ENCODE measurements at places on chromosomes 6 and 20.

GRCh38 chr6:96853083-96853482 lies 15.8 kb upstream of the GPR63 start:
- no peak for DNase-seq

- no peak for DNase-seq
Observed at GRCh38 chr20:22563062-22563965, 21.1 kb downstream of the FOXA2 start.

GRCh38 chr6:152404936-152405595 lies 232.1 kb downstream of the SYNE1 start:
- no peak for DNase-seq

GRCh38 chr6:113707194-113707593 lies 150.0 kb upstream of the MARCKS start:
- DNase-seq = no peak

DNA sequence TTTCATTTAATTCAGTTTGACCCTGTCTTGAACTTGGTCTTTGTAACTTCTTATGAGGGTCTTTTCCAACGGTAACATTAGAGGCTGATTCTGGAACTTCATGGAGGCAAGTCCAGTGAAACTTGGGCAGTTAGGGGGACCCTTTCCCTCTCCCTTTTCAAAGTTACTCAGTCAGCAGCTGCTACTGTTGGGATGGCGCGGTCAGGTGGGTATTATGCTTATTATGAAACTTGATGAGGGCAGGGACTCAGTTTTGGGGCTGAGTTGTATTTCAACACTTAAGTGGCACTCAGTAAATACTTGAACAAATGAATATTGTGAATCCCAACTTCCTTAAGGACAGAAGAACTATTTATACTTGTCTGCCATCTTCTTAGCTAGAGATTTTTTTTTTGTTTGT lies 20.8 kb downstream of the TOP1 start:
- DNase-seq = no peak

GRCh38 chr6:11535801-11536230 lies 1.7 kb upstream of the TMEM170B start:
- DNase-seq = no peak

- DNase-seq = no peak
Observed at GRCh38 chr6:24974182-24975171, 38.7 kb upstream of the RIPOR2 start.

DNA sequence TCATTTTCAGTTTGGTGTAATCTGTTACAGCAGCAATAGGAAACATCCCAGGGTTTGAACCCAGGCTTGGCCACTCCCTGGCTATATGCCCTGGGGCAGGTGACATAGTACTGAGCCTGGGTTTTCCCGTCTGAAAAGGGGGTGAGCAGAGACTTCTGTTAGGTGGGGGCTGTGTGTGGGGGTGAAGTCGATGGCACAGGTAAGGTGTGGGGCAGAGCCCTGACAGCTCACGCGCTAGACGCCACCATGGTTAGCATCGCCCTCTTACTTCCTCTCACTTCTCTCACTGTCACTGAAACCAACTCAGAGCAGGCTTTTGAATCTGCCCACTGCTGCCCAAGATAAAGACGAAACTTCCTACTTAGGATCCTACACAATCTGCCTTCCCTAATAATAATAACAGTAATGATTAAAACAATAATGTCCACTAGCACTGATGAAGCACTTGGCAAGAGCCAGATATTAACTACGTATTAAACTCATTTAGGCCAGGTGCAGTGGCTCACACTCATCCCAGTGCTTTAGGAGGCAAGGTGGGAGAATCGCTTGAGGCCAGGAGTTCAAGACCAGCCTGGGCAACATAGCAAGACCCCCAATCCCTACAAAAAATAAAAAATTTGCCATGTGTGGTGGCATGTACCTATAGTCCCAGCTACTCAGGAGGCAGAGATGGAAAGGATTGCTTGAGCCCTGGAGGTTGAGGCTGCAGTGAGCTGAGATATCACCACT lies 117.9 kb upstream of the PTPN1 start:
- DNase-seq = no peak

- DNase-seq = no peak
Observed at GRCh38 chr6:108941281-108941680, 93.1 kb downstream of the ARMC2 start.

- DNase-seq = no peak
Observed at GRCh38 chr6:137307163-137307854, 88.1 kb upstream of the IFNGR1 start.

DNA sequence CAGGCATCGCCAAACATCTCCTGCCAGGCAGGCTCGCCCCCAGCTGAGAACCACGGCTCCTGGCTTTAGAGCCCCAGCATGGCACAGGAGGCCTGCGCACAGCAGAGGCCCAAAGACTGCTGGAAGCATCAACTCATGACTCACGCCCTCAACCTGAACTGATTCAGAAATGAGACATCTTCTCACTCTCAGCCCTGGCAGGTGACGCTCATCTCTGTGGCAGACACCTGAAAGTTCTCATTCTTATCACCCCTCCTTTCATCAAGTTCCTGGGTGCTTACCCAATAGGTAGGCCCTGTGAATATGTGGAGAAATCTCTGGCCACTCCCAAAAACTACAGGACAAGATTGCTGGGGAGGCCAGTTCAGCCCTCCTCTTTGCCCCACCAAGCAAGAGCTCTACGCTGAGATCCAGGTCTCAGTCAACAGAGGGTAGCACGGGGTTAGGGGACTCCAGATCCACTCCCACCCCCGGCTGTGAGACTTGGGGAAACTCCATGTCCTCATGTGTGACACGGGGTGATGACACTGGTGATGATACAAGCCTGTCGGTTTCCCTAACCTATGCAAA lies 11.3 kb downstream of the NFATC2 start:
- DNase-seq = peak; percentile 72

DNA sequence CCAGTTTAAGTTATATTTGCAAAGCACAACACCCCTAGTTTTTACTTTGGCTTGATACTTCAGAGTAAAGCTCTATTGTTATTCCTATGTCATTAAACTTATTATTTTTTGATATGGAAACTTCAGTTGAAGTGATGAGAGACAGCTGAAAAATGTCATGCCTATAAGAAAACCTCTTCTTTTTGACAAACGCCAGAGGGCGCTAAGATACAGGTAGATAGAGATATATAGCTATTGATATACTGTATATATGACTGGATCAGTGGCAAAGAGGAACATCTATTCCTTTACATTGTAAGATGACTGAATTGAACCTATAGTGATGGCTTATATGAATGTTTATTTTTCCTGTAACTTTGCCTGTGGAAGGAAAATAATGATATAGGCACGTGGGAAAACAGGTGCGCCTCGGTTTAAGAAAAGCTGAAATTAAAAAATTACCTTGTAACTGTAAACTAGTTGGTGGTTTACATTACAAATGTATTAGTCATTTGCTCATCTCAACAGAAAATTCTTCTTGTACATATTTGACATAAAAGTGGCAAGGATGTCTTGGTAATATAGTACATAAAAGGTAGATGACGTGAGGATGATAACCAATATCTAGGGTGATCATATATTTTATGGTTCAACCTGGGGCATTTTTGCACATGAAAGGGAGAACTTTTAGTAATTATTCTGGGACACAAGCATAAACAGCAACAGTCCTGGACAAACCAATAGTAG lies 74.1 kb downstream of the LAMA4 start:
- DNase-seq = peak; percentile 57

- no peak for DNase-seq
Observed at GRCh38 chr6:17365961-17366360, 27.4 kb upstream of the CAP2 start.

GRCh38 chr20:19992996-19993908 lies 23.9 kb upstream of the NAA20 start:
- no peak for DNase-seq

GRCh38 chr6:167670938-167671338 lies 155.8 kb upstream of the AFDN start:
- no peak for DNase-seq

DNA sequence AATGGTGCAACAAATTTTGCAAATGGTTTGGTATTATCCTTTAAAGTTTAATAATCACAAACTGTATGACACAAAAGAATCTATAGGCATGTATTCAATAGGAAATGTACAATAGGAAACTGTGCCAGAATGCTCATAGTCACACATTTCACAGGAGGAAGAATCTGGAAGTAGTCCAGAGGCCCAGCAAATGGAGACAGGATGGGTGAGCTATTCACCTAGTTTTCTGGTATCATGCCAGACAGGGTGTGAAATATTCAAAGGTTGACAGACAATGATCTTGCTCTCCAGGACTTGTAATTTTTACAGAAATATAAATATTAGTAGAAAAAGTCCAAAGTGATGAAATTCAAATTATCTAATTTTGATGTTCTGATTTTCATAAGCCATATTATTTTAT lies 520.1 kb upstream of the IMPG1 start:
- no peak for DNase-seq

DNA sequence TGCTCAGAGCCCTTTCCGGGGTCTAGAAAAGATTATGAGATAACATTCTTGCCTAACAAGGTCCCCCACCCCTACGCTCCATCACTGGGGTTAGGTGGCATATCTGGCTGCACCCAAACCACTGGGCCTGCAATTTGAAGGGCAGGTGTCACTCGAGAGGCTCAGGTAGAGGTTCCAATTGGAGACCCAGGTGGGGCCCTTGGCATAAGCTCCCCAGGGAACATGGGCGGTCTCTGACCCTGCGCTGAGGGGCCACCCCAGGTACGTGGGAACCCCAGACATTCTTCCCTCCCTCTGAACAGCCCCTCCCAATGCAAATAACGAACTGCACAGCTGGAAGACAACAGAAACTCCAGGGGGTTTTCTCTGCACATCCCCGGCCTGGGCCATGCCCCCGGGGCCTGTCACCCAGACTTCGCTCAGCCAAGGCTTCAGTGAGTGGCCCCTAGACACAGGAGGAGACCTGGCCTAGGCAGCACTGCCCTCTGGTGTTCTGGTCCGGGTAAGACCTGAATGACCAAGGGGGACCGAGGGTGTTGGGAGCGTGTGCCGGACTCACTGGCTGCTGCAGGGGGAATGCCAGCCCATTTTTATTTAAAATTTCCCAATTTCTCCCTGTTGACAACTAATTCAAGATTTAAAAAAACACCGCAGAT lies 47.5 kb downstream of the DSTN start:
- DNase-seq = peak; percentile 25

DNA sequence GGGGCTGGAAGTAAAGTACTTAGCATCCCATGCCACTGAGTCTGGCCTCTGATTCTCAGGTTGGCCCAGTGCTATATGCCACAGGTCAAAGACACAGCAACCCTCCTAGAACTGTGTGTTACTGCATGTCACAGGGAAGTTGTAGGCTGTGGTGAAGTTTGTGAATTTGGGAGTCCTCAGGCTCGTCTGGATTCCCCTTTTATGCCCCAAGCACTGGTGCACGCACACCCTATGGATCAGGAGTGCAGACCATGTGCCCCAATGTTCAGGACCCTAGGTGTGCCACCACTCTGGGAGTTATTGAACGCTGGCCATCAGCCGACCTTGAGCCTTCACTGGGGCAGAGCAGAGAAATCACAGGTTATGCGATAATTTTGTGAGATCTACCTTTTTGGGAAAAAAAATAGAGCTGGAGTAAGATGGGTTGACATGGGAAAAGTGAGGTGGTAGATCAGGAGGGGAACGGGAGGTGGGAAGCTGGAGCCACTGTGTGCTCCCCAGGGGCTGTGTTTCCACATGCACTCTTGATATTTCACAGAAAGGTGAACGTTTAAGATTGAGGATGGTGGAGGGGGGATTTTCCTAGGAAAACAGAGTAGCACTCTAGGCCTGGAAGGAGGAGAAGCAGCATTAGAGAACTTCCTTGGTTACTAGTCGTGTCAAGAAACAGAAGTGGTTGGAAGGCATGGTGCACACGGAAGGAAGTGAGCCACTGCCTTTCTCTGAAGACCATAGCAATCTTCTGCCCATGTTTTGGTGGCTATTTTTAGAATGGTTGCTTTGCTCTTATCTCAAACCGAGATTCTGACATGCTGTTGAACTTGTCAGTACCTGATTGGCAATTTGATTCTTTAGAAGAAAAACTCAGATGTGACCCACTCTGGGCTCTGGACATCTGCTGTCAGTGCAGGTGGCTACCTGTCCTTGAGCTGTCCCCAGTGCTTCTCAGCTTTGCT lies 44.1 kb downstream of the DUSP22 start:
- no peak for DNase-seq

DNA sequence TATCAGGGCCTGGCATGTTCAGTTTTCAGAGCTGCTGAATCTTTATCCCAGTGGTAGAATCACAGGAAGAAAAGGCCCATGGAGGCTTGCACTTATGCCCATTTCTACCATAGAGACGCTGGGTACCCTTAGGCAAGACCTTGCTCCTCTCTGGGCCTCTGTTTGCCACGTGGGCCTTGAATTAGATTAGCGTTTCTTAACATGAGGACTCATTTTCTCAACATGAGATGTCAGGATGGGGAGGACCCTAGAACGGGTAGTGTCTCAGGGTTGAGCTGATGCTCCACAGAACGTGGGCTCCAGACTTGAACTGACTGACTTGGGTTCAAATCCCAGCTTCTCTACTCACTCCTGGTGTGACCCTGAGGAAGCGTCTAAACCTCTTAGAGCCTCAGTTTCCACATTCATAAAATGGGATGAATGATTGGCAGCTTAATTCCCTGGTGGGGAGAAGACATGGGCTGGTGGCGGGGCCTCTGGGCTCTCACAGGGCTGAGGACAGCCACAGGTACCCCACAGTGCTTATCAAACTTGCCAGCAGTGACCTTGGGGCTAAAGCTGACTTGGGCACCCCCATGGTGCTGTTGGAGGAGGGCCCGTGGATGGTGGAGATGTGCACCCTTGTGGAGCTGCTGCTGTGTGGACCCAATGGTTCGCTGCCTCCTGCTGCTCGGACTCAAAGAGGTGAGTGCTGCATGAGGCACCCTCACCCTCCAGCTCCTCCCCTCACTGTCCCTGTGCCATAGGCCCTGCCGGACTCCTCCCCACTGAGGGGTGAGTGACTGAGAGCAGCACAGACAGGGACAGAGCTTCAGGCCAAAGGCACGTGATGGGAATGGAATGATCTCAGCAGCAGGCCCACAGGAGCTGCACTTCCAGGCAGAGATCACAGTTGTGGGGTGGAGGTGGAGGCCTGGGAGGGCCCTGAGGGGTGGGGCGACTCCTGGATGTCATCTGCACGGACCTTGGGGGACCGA lies 28.2 kb downstream of the SUN5 start:
- no peak for DNase-seq

DNA sequence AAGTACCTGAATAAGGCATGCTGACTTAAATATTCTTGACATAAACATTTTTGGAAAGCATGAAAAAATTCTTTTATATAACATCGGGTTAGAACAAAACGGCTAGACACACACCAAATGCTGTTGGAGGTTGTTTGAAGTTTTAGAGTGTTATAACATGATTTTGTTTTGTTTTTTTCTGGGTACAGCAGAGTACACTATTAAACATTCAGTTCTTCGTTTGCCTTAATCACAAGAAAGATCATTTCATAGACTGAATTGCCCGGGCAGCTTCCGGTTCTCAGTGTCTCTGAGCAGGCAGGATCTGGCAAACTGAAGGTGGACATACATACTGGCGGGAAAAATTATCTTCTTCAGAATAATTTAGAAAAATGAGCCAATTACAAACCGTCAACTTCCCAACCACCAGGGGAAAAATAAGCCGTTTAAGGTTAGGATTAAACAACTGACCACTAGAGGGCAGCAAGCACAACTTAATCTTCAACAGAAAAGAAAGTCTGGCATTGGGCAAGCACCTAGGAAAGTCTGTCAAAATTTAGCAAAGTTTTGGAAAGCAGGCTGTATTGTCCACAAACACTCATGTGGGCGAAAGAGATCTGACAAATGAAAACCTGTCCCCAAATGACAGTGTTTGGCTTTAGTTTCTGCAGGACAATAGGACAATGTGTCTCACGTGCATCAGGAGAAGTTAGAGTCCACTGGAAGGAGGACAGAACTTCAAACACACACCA lies 15.0 kb downstream of the ZNF217 start:
- DNase-seq = peak; percentile 82

All from activated CD4-positive, alpha-beta T cell treated with anti-CD3 and anti-CD28 coated beads, Interleukin-2, amount 50 U/mL, for 24 hours (primary cell).